ENCODE measurements at places on chromosomes 16 and 17. TPM values are rescaled to one million over a fixed set of nuclear protein-coding genes. Genes with fewer than 3 reads are reported as not detected.
A peak's percentile ranks its signal among the peaks of the same experiment; 100 is the strongest.

The ZNF469 gene
- 0.40 TPM for total RNA-seq

- no peak for DNase-seq
Measured at GRCh38 chr17:29640413-29640812, 17.7 kb upstream of the CORO6 start.

DNA sequence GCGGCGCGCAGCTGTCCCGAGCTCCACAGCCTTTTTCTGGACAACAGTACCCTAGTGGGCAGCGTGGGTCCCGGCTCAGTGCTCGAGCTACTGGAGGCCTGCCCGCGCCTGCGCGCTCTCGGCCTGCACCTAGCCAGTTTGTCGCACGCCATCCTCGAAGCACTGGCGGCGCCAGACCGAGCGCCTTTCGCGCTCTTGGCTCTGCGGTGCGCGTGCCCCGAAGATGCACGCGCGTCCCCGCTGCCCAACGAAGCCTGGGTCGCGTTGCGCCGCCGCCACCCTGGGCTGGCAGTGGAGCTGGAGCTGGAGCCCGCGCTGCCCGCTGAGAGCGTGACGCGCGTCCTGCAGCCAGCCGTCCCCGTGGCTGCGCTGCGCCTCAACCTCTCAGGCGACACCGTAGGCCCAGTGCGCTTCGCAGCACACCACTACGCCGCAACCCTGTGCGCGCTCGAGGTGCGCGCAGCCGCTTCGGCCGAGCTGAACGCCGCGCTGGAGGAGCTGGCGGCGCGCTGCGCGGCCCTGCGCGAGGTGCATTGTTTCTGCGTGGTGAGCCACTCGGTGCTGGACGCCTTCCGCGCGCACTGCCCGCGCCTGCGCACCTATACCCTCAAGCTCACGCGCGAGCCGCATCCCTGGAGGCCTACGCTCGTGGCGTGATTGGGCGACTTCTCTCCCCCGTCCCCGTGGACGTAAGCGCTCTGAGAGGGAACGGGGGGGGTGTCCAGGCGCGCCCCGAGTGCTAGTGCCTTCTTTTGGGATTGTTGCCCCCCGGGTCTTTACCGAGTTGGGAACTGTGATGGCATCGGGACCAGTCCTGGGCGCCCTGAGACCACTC, 1.2 kb upstream of the HSF4 start:
- peak; percentile 52 for DNase-seq

The TRPV2 gene
- total RNA-seq, result 7.4 TPM

- peak; percentile 32 for DNase-seq
Measured at GRCh38 chr17:1882836-1883235, 53.0 kb downstream of the RPA1 start.

GRCh38 chr17:31579265-31579664, 187.8 kb downstream of the RAB11FIP4 start:
- no peak for DNase-seq

DNA sequence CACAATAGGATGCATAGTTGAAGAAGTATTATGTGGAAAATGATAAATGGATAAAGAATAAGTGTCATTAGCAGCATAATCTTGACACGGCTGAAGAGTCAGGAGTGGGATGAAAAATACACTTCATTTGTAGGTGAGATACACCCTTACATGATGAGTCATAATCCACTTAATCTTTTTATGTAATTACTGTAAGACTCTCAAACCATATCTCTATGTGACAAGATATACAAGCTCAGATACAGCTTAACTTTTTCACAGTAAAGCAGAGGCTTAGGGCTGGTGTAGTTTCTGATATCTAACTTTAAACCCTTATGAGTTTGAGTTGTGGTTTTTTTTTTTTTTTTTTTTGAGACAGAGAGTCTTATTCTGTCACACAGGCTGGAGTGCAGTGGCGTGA, 101.2 kb downstream of the FTO start:
- no peak for DNase-seq

The CANT1 gene
- 390 TPM for total RNA-seq

- no peak for DNase-seq
Measured at GRCh38 chr16:81636298-81636993, 142.6 kb upstream of the PLCG2 start.

The NR1D1 gene
- total RNA-seq, result 18.8 TPM

- no peak for DNase-seq
Measured at GRCh38 chr16:52914428-52914827, 138.3 kb downstream of the CHD9NB start.

DNA sequence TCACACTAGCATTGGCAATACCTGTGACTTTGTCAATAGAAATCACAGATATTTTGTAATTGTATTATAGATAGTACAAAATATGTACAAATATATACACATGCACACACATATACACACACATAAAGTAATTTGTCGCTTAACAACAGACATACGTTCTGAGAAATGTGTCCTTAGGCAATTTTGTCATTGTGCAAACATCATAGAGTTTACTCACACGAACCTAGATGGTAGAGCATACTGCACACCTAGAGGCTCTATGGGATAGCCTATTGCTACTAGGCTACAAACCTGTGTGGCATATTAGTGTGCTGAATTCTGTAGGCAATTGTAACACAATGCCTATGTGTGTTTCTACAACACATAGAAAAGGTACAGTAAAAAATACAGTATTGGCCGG, 11.0 kb downstream of the UNC119 start:
- no peak for DNase-seq

GRCh38 chr17:81039854-81040758, 5.2 kb downstream of the BAIAP2 start:
- no peak for DNase-seq

GRCh38 chr16:83315271-83315670, 492.5 kb upstream of the HSBP1 start:
- DNase-seq, result no peak

The IL21R gene
- total RNA-seq, result 0.91 TPM

DNA sequence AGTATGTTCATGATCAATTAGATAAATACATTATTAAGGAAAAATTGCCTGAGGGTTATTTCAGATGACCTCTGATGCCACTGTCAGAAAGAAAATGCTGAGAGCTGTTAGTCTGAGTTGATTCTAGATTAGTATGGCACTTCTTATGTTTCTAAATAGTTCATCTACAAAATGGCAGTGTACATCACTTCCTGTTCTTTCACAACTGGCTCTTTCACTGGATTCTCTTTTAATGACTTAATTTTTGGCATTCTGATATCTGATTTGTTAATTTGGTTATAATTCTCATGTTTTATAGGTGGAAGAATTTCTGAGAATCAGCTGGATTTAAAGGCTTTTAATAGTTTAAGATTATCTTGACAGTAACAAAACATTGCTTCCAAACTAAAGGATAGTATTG, 3.3 kb downstream of the TAOK1 start:
- DNase-seq, result no peak

Measured in colonic mucosa (tissue), 4 donors.